ENCODE measurements at places on chromosomes 1 and 21.

DNA sequence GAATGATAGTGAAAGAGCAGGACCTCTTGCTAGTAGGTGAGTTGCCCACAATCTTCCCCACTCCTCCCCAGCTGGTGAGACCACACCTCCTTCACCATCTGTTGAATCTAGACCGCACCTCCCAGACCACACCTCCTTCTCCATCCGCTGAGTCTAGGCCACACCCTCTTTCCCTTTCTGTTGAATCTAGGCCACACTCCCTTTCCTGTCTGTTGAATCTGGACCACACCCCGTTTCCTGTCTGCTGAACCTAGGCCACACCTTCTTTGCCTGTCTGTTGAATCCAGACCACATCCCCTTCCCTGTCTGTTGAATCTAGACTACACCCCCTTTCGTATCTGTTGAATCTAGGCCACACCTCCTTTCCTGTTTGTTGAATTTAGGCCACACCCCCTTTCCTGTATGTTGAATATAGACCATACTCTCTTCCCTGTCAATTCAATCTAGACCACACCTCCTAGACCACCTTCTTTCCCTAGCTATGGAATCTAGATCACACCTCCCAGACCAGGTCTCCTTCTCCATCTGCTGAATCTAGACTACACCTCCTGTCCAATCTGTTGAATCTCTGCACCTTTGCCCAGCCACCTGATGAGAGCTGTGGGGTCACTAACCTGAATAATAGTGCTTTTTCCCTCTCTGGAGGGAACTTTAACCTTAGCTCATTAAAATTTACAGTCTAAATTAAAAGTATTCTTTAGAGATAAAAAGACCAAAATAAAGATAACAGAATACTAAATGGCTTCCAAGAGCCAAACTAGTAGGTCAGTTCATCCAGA lies 116.3 kb downstream of the DAB1 start:
- DNase-seq = peak; percentile 8

GRCh38 chr1:202011994-202012393 lies 1.6 kb downstream of the ELF3 start:
- no peak for DNase-seq

- no peak for DNase-seq
Observed at GRCh38 chr21:45207839-45208626, 79.7 kb downstream of the POFUT2 start.

DNA sequence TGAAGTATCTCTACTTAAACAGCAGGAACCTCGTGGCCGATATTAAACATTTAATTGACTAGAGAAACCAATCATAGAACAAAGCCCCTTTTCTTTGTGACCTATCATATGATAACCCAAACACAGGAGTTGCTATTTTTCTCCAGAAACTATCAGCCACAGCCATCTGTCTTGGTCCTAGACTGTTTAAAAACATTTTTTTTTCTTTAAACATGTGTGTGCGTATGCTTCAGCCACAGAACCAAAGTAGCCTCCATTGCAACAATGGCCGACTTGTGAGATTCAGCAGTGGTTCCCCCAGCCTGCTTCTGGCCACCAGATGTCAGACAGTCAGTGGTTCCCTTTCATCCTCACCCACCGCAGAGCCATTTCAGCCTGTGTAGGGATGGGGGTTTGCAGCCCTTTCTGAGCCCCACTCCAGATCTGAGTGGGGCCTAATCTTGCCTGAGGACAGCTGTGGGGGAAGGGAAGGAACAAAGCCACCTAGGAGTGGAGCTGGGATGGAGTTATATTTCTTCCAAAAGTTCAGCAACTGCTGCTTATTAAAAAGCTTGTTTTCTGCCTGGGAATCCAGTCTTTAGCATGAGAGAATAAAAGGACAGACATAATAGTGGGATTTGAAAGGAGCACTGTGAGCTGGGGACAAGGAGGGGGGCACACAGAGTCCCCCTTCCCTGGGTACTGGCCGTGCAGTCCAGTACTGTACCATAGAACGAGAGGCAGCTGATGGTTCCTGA lies 11.7 kb upstream of the IGSF3 start:
- no peak for DNase-seq

DNA sequence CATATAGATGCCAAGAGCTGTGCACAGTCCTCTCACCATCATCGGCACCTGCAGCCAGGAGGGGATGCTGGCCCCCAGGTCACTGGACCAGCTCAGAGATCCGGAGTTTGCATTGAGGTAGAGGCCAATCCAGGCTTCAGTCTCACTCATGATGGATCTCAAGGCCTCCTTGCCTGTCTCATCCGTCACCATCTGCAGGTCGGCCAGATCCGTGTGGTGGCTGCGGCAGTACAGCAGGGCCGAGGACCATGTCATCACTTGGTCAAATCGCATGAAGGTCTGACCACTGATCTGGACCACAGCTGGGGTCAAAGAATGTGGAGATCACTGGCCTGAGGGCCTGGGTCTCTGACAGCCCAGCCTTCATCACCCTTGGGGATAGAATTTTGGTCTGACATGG lies 6.6 kb downstream of the CLEC20A start:
- DNase-seq = no peak

DNA sequence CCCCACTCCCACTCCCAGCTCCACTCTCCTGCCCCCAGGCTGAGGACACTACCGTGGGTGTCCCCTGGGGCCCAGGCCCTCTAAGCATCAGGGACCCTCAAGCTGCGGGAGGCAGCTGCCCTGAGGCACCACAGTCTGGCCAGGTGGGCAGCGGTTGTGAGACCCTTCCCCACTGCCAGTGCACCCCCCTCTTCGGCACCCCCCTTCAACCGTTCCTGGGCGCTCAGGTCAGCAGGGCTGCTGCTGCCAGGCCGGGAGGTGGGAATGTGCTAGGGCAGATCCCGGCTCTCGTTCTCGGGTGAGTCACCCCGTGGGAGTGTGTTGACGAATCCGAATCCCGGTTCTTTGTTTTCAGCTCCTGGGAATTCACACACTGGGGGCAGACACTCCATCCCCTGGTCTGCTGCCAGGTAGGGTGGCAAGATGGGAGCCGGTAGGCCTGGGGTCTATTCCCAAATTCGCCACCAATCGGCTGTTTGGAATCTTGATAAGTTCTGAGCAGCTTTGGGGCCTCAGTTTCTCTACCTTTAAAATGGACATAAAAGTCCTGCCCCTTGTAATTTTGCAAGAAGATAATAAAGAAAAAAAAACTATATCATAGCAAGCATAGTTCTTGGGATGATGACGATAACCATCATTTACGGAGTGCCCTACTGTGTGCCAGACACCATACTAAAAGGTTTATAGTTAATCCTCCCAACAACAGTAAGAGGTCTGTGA lies 28.5 kb upstream of the CASZ1 start:
- DNase-seq = no peak

- DNase-seq = no peak
Observed at GRCh38 chr1:240093120-240093961, 1.7 kb downstream of the FMN2 start.

DNA sequence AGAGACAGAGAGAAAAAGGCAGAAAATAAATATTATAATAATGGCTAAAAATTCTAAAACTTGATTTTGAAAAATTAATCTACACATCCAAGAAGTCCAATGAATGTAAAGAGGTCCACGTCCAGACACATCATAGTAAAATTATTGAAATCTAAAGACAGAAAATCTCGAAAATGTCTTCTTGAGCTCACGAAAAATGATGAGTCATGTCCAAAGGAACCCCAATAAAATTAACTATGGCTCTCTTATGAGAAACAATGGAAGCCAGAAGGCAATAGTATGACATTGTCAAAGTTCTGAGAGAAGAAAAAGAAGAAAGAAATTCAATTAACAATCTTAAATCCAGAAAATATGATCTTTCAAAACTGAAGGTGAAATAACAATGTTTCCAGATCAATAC lies 84.6 kb downstream of the LRRIQ3 start:
- DNase-seq = no peak

DNA sequence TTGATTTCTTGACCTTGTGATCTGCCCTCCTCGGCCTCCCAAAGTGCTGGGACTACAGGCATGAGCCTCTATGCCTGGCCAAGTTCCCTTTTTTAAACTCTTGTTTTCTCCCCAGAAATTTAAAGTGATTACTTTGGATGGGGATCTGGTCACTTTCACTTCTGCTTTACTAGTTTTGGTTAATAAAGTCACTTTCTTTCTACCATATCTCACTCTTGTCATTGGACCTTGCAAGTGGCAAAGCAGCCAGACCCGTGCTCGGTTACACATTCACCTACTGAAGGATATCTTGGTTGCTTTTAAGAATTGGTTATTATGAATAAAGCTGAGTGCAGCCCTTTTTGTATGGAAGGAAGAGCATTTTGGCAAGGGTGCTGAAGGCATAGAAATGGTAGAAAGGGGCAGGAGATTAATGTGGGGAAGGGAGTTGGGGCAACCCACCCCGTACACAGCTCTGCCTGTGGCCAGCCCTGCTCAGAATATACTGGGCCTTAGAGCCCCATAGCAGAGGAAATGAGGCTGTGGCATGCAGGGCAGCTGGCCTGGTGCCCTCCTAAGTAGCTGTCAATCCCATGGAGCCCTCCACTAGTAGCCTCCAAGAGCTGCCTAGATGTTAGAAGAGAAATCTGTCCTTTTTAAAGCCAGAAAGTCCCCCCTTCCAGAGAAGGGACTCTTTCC lies 40.7 kb downstream of the CD2 start:
- no peak for DNase-seq

DNA sequence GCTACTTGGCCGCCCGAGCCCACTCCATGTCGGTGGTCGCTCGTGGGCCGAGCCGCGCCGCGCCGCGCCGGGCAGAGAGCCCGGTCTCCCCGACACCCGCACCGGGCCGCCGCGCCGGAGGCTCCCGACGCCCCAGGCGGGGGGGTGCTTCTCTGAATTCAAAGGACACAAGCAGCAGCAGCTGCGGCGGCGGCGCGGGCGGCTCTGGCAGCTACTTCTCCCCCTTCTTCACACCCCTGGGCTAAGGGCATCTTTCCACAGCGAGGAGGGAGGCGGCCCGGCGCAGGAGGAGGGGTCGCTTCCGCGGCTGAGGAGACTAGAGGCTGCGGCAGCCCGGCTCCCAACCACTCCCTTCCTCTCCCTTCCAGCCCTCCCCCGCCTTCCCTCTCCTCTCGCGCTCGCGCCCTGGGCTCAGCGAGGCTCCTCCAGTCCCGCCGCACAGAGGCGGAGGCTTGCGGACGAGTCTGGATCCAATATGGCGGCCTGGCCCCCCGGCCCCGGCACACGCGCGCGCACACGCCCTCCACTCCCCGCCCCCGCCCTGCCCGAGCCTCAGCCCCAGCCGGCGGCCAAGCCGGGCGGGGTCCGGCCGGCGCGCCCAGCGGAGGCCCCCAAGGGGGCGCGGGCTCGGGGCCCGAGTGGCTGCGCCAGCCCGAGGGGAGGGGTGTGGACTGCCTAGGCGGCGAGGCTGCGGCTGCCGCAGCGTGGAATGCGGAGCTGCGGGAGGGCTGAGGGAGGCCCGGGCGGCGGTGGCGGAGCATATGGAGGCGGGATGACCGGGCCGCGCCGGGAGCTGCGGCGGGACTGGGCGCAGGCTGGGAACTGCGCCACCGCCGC lies at the start of gene CDC42BPA:
TSS of gene CDC42BPA (minus strand) at position 477 of the 837 bp plus-strand sequence. CDS start 1,310 bp downstream, outside the sequence.
- DNase-seq = no peak

- DNase-seq = no peak
Observed at GRCh38 chr1:53296117-53296749, 31.6 kb downstream of the LRP8 start.

- no peak for DNase-seq
Observed at GRCh38 chr1:106564192-106564591, 492.3 kb upstream of the PRMT6 start.

DNA sequence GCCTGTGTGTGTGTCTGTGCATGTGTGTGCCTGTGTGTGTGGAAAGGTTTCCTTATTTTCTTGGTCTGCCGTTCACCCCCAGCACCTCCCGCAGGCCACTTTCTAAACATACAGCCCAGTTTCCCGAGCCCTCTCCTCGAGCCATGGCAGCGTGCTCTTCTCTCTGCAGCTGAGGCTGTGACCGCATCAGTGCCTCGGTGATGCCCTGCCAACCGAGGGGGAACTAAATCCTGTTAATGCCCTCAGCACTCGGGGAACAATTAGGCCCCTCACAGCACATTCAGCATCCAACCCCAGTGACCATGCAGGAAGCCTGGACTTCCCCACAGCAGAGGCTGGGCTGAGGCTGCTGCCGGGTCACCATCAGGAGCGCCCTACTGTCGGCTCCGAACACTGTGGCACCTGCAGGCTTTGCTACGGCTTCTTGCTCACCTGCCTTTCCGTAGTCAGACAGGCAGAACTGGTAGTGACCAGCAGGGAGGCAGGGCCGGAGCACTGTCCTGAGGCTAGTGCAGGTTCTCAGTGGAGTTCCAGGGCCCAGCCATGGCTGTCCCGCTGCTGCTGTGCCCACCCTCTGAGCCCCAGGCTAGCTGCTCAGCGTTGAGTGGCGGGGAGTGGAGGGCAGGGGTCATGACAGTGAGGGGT lies 8.1 kb downstream of the GPR137B start:
- DNase-seq = no peak

DNA sequence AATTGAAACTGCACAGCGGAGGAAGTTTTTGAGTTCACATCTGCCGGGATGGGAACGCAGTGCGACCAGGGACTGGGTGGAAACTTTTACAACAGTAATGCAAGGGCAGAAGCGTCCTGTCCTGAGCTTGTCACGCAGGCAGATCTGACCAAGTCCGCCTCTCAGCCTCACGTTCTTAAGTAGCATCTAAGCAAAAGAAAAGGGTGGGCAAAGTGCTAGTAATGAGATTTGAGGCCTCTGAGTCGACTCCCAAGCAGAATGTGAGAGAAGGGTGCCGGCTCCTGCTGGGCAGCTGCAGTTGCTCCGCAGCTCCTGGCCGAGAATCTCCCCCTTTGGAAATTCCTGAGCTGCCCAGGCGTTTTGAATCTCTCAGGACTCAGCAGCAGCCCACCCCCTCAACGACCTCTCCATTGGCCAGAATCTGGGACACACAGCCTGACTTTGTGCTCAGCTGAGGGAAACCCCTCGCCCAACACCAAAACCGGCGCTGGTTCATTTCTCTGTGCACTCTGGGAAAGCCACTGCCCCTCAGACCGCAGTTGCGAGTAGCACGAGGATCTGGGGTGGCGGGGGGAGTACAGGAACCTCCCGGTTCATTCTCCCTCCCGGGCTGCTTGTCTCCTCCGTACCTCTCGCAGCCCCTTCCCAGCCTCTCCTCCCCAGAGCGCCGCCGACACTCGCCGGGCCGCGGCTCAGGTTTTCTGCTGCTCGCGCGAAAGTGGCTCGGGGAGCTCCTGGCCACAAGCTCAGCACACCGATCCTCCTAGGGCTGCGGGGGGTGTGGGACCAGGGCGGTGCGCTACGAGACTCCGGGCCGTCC lies 913 bp upstream of the S1PR1 start:
- peak; percentile 30 for DNase-seq

GRCh38 chr21:41403331-41403730 lies 22.7 kb upstream of the MX1 start:
- no peak for DNase-seq

- DNase-seq = no peak
Observed at GRCh38 chr1:19377812-19378718, 65.9 kb downstream of the SLC66A1 start.

DNA sequence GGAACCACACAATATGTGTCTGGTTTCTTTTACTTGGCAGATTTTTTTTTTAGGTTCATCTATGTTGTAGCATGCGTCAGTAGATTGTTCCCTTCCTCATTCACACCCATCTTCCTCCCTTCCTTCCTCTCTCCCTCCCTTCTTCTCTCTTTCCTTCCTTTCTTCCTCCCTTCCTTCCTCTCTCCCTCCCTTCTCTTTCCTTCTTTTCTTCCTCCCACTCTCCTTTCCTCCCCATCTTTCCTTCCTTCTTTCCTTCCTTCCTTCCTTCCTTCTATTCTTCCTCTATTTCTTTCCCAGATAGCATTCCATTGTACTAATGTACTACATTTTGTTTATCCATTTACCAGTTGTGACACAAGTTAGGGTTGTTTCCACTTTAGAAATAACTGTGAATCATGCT lies 218.0 kb downstream of the RGS7 start:
- DNase-seq = no peak

GRCh38 chr1:81693316-81693715 lies 107.4 kb upstream of the ADGRL2 start:
- DNase-seq = no peak

GRCh38 chr1:107559881-107560280 lies 405.1 kb downstream of the VAV3 start:
- DNase-seq = no peak

Data from stimulated activated CD8-positive, alpha-beta memory T cell treated with anti-CD3 and anti-CD28 coated beads, Interleukin-4, amount 100 ng/mL, for 4 hours (primary cell).